Stimulated activated CD4-positive, alpha-beta T cell treated with anti-CD3 and anti-CD28 coated beads, TNF-alpha, amount 100 ng/mL, for 4 hours (primary cell): ENCODE measurements at places on chromosomes 1 and 21.
A peak's percentile ranks its signal among the peaks of the same experiment; 100 is the strongest.

- no peak for DNase-seq
Observed at GRCh38 chr1:72357411-72357810, 75.1 kb upstream of the NEGR1 start.

GRCh38 chr1:53294567-53294966, 33.3 kb downstream of the LRP8 start:
- DNase-seq: peak; percentile 29

DNA sequence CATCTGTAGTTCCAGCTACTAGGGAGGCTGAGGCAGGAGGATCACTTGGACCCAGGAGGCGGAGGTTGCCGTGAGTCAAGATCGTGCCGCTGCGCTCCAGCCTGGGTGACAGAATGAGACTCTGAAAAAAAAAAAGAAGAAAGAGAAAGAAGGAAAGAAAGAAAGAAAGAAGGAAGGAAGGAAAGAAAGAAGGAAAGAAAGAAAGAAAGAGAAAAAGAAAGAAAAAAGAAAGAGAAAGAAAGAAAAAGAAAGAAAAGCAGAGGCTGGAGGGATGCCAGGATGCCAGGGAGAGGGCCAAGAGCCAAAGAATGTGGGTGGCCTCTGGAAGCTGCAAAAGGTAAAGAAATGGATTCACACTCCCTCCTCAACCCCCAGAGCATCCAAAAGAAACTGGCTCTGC, 8.2 kb upstream of the KCNE2 start:
- DNase-seq: no peak

DNA sequence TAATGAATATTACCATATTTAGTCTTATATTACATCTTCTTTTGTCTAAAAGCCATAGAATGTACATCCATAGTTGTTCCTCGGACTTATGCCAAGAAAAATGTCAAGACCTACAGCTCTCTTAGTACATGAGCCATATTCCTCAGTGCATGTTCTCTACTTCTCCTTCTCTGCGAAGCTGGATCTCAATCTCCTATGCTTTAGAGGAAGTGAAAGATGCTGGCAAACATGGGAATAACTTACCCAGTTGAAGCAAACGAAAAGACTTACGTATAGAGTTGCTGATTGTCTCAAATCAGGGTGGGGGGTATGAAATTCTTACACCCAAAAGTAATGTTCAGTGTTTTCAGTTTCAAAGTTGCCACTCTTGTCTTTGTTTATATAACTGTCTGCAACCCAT, 32.7 kb downstream of the OR13G1 start:
- no peak for DNase-seq

DNA sequence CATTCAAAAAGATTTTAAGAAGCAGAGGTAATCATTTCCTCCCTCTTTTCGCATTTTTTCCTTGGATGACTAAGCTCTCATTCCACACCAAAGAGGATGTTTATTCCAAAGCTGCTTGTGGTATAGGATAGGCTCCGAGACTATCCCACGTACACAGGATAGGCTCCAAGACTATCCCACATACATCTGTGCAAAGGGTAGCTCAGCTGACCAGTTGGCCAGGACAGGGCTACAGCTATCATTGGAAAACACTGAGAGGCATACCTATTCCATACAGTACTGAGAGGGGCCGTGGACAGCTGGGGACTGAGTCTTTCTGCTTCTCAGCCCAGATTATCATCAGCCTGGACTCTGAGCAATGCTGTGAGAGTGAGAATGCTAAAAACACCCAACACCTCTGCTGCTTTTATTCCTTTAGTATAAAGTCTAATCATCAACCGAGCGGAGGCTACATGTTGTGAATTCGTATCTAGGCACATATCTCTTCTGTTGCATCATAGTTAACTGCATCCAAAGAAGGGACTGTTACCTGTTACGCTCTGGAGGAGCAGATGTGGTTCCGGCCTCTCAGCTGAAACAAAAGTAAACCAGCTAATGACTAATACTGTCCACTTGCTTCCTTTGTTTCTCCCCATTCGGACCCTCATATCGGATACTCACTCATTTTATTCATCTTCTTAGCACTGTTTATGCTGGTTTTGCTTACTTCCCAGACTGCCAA, 141.0 kb downstream of the TNFSF18 start:
- no peak for DNase-seq

GRCh38 chr1:248691567-248692155, 10.9 kb downstream of the OR14I1 start:
- no peak for DNase-seq

DNA sequence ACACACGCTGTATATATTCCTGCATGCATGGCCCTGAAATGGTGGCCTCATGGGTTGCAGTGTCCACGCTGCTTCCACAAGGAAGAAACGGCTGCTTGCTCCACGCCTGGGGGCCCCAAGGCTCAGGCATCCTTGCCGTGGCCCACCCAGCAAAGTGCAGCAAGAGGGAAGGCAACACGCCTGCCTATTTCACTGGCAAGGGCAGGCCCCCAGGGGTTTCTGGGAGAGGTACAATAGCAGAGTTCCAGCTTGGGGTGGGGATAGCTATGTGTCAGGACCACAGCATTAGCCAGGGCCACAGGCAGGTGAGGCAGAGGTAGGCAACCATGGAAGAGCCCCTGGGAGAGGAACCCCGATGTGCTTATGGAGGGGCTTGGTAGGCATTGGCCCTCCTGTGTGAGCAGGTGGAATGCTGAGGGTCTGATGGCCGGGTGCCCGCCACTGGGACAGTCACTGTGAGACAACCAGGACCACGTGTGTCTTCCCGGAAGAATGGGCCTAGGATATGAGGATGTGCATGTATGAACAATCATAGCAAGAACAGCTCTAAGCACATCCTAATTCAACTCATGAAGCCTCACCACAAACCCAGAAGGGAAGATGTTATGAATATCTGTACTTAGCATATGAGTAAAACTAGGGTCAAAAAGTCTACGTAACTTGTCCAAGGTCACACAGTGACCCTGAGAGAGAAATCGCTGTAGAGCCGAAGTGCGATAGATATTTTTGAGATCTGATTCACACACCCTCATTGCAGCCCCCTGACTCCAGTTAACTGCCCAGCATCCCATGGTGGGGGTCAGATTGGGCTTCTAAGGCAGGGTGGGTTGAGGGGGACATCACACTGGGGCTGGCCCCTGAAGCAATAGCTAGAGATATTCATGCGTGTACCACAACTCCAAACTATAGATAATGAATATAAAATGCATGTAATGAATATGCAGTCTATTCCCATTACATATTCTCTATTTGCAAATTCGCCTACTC, 11.8 kb downstream of the TFF2 start:
- no peak for DNase-seq

- no peak for DNase-seq
Observed at GRCh38 chr1:241822846-241823245, 25.2 kb upstream of the EXO1 start.

GRCh38 chr1:100699744-100700143, 19.8 kb upstream of the VCAM1 start:
- no peak for DNase-seq

DNA sequence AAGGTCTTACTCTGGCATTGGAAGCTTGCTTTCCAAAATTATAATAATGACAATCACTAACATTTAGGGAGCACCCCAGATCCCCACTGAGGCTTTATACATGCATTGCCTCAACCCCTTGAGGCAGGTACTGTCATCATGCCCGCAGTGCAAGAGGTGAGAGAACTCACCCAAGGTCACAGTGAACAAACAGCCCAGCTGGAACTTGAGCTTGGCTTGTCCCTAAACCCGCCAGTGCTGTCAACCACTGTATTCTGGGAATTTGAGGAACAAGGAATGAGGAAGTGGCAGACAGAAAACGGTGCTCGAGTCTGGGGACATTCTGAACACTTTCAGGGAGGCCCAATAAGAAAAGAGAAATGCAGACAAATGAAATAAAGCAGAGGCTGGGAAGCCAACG, 34.6 kb upstream of the TLR5 start:
- DNase-seq: no peak

GRCh38 chr1:187042538-187042937, 213.8 kb downstream of the PLA2G4A start:
- DNase-seq: no peak

DNA sequence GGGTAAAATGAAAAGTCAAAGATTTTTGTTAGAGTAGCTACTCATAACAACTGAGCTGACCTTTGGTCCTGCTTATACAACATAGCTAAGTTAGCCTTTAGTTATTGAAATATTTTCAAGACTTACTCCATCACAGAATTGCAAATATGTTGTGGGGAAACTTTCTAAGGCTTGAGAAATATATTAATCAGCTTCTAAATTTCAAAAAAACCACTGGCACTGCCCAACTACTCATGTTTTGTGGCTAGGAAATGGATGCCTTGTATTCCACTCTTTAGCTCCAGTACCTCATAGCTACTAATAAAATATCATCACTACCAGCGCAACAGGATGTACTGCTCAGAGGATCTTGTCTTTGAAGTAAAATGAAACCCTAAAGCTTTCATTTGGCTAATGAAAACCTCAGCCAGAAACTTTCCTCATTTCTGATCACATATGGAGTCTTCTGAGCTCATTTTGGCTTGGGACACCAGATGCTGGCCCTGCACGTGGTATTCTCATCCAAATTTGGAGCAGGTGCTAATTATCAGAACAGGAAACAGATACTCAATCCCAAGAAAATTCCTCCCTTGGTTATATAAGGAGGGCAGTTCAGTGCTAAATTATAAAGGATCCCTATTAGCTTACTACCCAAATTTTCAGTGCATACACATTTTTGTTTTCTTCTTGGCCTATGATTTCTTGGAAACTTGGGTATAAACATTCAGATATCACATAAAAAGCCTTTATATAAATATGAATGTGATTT, 690.7 kb downstream of the ADGRL2 start:
- DNase-seq: no peak

GRCh38 chr1:66445492-66446181, 88.3 kb upstream of the SGIP1 start:
- peak; percentile 26 for DNase-seq

GRCh38 chr21:23017989-23018388, 2019.8 kb downstream of the NCAM2 start:
- DNase-seq: no peak

DNA sequence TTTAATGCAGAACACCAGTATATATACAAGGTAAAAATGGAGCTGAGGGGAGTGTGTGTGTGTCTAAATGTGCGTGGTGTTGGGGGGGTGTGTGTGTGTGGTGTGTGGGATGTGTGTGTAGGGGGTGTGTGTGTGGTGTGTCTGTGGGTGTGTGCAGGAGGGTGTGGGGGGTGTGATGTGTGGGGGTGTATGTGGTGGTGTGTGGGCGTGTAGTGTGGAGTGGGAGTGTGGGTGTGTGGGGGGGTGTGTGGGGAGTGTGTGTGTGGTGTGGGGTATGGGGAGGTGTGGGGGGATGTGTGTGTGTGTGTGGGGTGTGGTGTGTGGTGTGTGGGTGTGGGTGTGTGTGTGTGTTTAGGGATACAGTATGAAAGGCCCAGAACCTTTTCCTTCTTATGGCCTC, 202.3 kb upstream of the CACYBP start:
- DNase-seq: no peak

DNA sequence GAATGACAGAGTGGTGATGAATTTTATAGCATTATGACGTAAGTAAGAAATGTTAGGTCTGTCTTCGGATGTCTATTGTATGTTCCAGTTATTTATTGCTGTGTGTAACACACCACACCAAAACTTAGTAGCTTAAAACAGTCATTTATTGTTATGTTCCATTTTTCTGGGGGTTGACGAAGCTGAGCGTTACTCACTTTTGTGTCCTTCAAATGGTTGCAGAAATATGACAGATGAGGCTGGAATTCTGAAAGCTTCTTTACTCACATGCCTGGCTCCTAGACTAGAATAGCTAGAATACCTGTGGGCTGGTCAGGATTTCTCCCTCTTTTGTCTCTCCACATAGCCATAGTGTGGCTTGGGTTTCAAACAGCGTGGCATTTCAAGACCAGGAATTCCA, 62.1 kb upstream of the S1PR1 start:
- DNase-seq: no peak

DNA sequence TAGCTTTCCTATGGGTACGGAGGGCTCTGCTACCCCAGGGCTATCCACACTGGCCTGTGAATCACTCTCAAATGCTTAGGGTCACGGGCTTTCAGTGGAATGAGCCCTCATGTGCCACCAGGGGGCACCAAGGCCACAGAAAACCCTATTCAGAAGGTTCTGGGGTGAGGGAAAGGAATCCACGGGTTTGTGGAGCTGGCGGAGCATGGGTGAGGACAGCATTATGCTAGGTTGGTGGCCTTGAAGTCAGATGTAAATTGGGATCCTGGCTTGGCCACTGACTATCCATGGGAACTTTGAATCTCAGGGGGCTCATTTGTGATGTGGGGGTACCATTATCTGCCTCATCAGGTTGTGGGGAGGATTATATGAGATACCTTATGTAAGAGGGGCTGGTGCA, 5.1 kb upstream of the LAMTOR5 start:
- DNase-seq: peak; percentile 32

- no peak for DNase-seq
Observed at GRCh38 chr1:30986755-30987154, 78.2 kb upstream of the SDC3 start.

DNA sequence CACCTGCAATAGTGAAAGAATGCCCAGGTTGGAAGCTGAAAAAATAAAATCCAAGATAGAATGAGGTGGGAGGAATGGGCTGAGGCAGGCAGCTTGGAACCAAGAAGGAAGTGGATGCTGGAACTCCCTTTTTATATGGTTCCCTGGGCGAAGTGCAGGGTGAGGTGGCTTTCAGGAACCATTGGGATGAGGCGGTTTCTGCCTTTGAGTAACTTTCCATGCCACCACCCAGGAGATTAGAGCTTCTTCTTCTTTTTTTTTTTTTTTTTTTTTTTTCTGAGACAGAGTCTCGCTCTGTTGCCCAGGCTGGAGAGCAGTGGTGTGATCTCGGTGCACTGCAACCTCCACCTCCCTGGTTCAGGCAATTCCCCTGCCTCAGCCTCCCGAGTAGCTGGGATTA, 17.8 kb upstream of the MRPS6 start:
- DNase-seq: no peak

DNA sequence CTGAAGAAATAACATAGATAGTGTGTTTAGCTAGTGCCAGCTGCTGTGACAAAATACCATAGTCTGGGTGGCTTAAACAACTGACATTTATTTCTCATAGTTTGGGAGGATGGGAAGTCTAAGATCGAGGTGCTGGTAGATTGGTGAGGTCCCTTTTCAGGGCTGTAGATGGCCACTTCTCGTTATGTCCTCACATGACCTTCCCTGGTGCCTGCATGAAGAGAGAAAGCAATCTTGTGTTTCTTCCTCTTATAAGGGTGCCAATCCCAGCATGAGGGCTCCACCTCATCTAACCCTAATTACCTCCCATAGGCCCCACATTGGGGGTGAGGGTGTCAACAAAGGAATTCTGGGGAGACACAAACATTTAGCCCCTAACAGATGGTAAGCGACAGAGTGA, 9.3 kb downstream of the MTARC2 start:
- no peak for DNase-seq
